ENCODE measurements at places on chromosomes 6 and 20. TPM values are rescaled to one million over a fixed set of nuclear protein-coding genes. Genes with fewer than 3 reads are reported as not detected.

LY6G6C gene
- not detected for total RNA-seq

RAB32 gene
- total RNA-seq: 64.6 TPM

OPN5 gene
- not detected for total RNA-seq

ADTRP gene
- total RNA-seq: 2.8 TPM

ENPP3 gene
- 0.29 TPM for total RNA-seq

SSTR4 gene
- total RNA-seq: not detected

All from placental pericyte (primary cell).